ENCODE measurements at places on chromosomes 2 and 18.

DNA sequence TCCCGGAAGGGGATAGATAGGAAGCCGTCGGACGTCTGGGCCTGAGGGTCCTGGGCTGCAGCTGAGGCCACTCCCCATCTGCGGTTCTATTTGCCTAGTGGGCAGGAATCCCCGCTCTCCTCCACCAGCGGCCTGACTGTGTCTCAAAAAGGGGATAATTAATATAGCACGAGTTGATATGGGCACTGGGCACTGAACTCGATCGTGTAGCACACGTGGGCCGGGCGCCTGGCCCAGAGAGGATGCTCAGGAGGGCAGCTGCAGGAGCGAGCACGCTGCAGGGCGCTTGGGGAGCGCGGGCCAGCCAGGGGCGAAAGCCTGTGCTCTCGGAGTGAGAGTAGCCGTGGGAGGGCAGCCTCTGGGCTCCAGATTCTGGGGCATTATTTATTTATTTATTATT is 8.8 kb upstream of the GBX2 start:
- no peak for DNase-seq

GRCh38 chr2:96083989-96084857 is 32.1 kb downstream of the ADRA2B start:
- no peak for DNase-seq

GRCh38 chr2:66370824-66371223 is 64.1 kb upstream of the MEIS1 start:
- DNase-seq: no peak

DNA sequence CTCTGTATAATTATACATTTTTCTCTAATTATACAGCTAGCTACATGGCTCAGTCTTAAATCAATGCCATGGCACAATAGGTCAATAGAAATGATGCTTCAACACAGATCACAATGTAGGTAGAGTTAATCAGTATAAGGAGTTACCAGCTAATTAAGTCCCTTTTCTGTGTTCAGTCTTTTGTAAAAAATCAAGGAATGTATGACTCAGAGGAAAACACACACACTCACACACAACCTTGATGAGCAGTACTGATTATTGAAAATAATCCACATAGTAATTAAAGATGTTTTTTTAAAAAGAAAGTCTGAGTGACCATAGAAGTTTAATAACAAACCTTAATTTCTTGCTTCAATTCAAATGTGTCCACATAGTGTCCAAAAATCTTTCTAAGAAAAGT is 691.3 kb downstream of the LRP1B start:
- DNase-seq: no peak
